Stimulated activated CD4-positive, alpha-beta T cell treated with anti-CD3 and anti-CD28 coated beads, Interleukin-4, amount 100 ng/mL, for 48 hours (primary cell): ENCODE measurements at places on chromosomes 12 and 14.

GRCh38 chr14:72742838-72743195 lies 151.1 kb downstream of the DPF3 start:
- DNase-seq: no peak

- no peak for DNase-seq
Measured at GRCh38 chr14:50529288-50530179, 2.8 kb downstream of the MAP4K5 start.

- no peak for DNase-seq
Measured at GRCh38 chr14:93375673-93376156, 28.7 kb downstream of the COX8C start.

DNA sequence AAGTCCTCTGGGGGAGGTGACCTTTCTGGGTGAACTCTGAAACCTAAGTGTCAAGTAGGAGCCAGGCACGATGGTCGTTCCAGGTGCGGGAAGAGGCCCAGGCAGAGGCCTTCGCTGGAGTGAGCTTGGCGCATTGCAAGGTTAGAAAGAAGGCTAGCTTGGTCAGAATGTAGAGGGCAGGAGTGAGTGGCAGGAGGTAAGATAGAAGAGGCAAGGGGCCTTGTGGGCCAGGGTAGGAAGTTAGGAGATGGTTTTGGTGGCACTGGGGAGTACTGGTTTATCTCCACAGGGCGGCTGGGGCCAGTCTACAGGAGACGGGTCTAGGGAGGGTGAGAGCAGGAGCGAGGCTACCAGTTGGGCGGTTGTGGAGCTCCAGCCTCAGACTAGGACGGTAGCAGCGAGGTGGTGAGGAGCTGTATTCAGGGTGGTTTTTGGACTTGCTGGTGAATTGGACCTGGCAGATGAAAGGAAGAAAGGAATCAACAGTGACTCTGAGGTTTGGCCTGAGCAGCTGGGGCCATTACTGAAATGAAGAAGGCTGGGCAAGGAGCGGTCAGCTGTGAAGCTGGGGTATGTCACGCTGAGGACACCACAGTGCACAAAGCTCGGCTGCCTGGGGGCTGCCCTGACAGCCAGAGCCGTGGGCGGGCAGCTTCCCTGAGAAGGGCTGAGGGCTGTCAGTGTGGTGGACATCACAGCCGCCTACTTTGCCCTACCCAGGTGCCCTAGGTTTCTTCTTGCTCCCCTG lies 9.0 kb downstream of the MLXIP start:
- DNase-seq: no peak

DNA sequence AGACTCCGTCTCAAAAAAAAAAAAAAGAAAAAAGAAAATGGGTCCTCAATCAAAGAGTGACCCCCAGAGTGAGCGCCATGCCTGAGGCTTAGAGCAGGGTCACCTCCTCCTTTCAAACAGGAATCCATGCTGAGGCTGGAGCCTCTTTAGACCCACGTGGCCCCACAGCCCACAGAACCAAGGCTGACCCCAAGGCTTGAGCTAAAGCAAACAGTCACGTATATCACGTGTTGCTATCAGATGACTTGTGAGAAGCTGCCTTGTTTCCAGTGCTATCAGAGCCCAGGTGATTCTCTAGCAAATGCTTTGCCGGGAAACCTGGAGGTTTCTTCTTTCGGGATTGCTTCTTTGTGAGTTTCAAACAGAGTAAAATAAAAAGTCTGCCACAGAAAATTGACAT lies 31.7 kb upstream of the DYNC1H1 start:
- no peak for DNase-seq

DNA sequence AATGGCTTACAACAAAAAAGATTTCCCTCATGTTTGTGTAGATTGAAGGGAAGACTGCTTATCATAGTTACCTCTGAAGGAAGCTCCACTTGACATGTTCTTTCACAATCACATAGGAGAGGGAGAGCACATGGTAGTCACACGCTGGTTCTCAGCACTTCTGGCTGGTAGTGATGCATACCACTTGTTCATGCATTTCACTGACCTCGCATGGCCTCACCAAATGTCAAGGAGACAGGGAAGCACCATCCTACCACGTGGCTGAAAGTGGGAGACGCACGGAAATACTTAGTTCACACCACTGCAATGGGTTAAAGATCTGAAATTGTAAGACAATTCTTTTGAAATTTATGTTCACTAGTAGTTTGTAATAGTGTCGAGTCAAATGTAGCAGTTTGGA lies 74.0 kb downstream of the PDE3A start:
- no peak for DNase-seq

GRCh38 chr12:99957866-99958466 lies 26.8 kb downstream of the ANKS1B start:
- DNase-seq: no peak

- no peak for DNase-seq
Measured at GRCh38 chr12:24913130-24913529, 35.8 kb downstream of the BCAT1 start.

DNA sequence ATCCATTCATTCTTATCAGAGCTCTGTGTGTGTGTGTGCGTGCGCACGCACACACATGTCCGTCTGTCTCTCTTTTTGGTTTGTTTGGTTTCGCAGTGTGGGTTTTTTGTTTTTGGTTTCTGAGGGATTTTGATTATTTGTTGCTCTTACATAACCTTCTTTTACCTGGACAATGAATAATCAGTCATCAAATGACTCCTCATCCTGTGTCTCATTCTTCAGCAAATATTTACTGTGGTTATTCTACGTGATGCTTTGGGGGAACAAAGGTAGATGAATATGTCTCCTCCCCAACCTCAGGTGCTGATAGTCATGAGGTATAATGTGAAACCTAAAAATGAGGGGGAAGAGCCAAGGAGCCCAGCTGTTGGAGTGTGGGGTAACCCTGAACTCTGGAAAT lies 92.4 kb downstream of the SAMD4A start:
- no peak for DNase-seq

GRCh38 chr12:129064209-129064855 lies 211.1 kb downstream of the GLT1D1 start:
- no peak for DNase-seq

GRCh38 chr14:69327507-69327906 lies 67.5 kb downstream of the GALNT16 start:
- no peak for DNase-seq

DNA sequence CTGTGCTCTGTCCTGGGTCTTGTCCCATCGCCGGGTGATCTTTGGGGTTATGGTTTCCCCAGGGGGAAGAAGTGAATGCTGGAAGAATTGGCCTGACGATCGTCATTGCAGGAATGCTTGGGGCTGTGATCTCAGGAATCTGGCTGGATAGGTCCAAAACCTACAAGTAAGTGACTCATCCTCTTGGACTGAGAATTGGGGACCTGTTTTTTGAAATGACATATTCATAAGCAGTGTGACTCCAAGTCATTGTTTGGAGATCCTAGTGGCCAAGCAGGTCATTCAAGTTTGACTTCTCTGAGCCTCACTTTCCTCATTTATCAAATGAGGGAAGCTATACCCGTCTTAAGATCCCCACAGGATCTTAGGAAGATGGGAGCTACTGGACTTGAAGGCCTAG lies 25.8 kb downstream of the ERG28 start:
- DNase-seq: no peak

GRCh38 chr12:12870465-12870864 lies 20.9 kb upstream of the GPRC5A start:
- no peak for DNase-seq

DNA sequence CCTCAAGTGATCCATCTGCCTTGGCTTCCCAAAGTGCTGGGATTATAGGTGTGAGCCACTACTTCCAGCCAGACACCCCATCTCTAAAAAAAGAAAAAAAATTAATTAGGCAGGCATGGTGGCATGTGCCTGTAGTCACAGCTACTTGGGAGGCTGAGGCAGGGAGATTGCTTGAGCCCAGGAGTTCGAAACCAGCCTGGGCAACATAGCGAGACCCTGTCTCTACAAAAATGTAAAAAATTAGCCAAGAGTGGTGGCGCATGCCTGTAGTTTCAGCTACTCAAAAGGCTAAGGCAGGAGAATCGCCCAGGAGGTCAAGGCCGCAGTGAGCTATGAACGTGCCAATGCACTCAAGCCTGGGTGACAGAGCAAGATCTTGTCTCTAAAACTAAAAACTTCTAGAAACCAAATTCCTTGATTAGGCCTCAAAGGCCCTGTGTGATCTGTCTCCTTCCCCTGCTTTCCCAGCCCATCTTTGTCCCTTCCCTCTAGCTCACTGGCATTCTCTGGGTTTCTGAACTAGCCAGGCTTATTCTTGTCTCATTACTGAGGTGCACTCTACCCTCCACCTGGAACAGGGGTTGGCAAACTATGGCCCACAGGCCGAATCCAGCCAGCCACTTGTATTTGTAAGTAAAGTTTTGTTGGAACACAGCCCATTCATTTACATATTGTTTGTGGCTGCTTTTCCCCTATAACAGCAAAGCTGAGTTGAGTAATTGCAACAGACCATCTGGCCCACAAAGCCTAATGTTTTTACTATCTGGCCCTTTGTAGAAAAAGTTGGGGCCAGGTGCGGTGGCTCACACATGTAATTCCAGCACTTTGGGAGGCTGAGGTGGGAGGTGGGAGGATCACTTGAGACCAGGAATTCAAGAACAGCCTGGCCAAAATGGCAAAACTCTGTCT lies 17.2 kb upstream of the TPCN1 start:
- DNase-seq: no peak

GRCh38 chr12:123723011-123723410 lies 10.9 kb downstream of the ATP6V0A2 start:
- no peak for DNase-seq

GRCh38 chr14:106841701-106842100 lies 1315.3 kb downstream of the TMEM121 start:
- no peak for DNase-seq

- no peak for DNase-seq
Measured at GRCh38 chr12:128693771-128694170, 130.0 kb downstream of the SLC15A4 start.

DNA sequence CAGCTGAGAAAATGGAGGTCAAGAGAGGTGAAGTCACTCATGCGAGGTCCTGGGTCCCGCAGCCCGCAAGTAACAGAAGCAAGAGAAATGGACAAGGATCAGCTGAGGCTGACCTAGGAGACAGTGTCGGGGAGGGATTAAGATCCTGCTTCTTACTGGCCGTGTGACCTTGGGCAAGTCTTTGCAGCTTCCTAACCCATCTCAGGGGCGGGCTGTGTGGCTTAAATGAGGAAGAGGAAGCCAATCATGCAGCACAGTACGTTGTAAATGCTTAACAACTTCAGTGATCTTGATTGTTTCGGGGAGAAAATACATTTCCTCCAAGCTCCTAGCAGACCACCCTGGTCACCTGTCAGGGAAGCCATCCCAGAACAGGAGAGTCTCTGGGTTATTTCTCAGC lies 7.1 kb upstream of the PGF start:
- no peak for DNase-seq

DNA sequence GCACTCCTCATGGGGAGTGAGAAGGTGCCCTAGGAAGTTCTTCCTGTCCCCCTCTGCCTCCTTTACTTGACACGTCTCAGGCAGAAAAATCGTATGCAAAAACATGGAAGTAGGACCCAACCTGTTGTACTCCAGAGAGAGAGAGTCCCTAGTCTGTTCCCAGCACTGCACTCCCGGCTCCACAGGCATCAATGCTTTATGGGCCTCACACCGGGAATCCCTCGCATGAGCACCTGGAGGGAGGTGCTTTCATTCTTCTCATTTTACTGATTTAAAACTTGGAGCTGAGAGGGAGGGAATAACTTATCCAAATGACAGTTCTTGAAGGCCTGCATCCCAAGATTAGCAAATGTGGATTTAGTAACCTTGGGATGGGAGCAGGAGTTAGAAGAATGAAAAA lies 1101.4 kb downstream of the BCL11B start:
- no peak for DNase-seq

DNA sequence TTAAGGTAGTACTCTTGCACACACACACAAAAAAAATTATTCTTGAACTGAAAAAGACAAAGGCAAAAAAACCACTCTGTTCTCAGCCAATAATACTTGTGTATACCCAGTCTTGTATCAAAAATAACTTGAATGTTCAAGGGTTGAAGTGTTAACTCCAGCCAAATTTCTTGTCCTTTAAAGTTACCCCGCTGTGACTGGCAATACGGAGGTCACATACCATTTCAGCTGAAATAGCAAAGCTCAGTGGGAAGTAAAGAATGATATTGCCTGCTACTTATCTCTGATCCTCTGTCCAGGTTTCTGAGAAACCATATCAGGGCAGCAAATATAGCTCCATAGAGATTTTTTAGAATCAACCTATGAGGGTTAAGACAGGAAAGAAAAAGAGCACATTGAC lies 167.4 kb downstream of the C12orf50 start:
- DNase-seq: no peak

GRCh38 chr12:120684523-120684932 lies 2.4 kb upstream of the MLEC start:
- DNase-seq: no peak

DNA sequence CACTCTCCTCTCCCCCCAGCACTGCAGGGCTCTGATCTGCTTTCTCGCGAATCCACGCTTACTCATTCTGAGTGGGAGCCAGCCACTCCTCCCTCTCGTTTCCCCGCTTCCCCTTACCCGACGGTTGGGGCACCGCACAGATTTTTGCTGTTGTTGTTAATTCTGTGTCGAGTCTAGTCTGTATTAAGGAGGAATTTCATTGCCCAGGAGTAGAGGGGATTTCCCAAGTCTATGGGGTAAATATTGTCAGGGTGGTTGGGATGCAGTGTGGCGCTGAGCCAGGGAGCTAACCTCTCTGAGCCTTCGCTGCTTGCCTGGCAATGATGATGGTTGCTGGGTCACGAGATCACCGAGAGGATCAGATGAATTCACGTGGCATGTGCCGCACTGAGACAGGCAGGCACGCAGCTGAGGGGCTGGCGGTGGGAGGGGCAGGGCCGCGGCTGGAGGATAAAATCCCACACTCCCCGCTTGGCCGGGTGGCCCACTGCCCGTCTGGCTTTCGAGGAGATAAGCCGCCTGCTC lies 18.5 kb downstream of the NCOR2 start:
- DNase-seq: peak; percentile 23

DNA sequence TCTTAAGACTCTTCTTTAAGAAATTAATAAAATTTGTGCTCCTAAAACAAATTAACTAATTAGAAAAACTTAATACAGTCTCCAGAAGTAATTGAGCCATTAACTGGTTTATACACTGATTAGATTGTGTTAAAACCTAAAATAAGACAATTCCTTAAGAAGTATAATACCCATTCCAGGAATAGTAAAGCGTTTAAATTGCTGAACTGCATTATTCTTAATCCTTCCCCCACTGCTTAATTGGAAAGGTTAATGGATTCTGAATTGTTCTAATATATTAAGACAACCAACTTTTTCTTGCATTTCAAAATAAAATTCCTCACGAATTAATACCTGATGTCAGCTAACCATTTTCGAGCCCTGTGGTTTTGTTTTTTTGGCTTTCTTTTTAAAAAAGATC lies 128.4 kb downstream of the KICS2 start:
- no peak for DNase-seq

- DNase-seq: no peak
Measured at GRCh38 chr12:95169368-95169767, 47.9 kb downstream of the FGD6 start.

- DNase-seq: no peak
Measured at GRCh38 chr14:52733824-52734223, 3.9 kb downstream of the STYX start.
